ENCODE measurements at places on chromosomes 6 and 20. TPM values are rescaled to one million over a fixed set of nuclear protein-coding genes. Genes with fewer than 3 reads are reported as not detected.

GRCh38 chr6:161954077-161954476 is 680.2 kb upstream of the AGPAT4 start:
- DNase-seq, result no peak

- no peak for DNase-seq
Observed at GRCh38 chr6:113786168-113786567, 71.0 kb upstream of the MARCKS start.

Gene PGC
- 0.07 TPM for polyA plus RNA-seq

GRCh38 chr20:24909861-24910260 is 39.2 kb upstream of the CST7 start:
- no peak for DNase-seq

- DNase-seq, result no peak
Observed at GRCh38 chr20:46232539-46232938, 75.8 kb downstream of the CDH22 start.

DNA sequence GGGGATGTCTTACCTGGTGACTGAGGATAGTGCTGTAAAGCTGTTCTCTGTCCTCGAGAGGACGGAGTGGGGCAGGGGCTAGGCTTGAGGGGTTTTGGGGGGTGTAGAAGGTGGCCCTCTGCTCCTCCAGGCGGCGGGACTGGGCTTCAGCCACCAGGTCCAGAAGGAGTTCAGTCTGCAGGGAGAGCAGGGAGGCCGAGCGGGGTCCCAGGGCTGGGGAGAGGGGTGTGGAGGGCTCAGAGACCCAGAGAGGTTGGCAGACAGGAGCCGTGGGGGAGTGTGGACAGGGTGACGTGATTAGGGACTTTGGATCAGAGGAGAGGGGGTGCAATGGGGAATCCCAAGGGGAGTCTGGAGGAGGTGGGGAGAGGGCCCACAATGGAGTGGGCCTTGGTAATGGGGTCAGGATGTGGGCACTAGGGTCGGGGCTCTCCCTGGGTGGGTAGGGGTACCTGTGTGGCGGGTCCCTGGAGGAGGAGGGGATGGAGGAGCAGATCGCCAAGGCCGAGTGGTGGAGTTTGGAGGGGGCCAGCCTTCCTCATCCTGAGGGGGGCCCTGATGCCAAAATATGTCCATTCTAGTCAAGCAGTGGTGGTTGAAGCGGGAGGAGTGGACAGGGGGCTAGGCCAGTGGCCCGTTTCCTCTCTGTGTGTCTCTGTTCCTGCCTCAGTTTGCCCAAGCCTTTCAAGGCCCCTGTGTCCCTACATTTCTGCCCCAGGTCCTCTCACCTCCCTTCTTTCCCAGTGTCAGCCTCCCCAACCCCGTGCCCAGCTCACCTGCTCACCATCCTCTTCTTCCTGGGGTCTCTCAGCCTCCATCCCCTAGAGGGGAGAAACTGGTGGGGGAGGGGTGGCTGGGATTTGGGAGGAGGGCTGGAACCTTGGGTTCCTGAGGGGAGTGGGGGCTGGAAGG is 491 bp downstream of the GPSM3 start:
- no peak for DNase-seq

Gene HCRTR2
- 0.35 TPM for polyA plus RNA-seq

DNA sequence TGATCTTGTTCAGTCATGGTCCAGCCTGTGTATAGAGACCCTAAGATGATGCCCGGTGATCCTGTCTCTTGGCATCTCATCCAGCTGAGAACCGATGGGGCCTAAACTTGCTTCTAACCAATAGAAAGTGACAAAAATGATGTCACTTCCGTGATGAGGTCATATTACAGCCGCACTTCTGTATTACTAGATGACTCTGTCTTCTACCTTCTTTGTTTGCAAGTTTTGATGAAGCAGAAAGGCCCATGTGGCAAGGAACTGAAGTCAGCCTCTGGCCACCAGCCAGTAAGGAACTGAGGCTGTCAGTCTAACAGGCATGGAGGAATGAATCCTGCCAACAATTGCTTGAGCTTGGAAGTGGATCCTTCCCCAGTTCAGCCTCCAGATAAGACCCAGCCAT is 32.8 kb upstream of the HLA-C start:
- DNase-seq, result no peak

Gene HAO1
- not detected for polyA plus RNA-seq

Gene HS3ST5
- polyA plus RNA-seq, result 1.4 TPM

DNA sequence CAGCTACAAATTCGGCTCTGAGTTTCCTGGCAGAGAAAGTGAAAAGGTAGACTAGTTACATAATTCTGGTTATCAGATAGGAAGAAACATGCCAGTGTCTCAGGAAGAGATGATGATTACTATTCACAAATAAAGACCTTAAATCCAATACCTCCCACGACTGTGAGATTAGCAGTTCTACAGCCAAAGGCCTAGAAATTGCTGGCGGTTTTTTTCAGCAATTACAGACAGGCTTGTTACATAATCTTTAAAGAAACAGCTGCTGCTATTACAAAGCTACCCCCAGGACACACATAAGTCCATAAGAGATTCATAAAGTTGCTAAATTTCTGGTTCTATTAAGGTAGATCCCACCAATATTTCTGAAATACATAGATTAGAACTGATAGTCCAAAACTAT is 40.2 kb downstream of the PIGU start:
- no peak for DNase-seq

DNA sequence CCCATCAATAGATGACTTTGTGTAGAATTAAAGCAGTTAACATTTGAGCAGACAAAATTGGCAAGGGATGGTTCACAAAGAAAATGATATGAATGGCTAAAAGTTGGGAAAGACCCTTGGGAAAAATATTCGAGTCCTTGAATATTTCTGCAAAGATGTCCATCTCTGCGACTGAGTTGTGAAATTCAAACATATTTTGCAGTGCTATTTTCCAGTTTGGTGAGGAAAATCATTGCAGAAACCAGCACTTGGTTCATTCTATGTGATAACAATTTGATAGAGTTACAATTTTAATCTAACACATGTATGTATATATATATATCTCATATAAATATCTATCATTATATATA is 6.1 kb upstream of the PRELID3B start:
- no peak for DNase-seq

Gene LY6G6C
- polyA plus RNA-seq, result 0.26 TPM

GRCh38 chr6:96700915-96701314 is 136.4 kb downstream of the GPR63 start:
- DNase-seq, result no peak

Gene TP53TG5
- polyA plus RNA-seq, result 1.2 TPM

Gene C20orf141
- not detected for polyA plus RNA-seq

DNA sequence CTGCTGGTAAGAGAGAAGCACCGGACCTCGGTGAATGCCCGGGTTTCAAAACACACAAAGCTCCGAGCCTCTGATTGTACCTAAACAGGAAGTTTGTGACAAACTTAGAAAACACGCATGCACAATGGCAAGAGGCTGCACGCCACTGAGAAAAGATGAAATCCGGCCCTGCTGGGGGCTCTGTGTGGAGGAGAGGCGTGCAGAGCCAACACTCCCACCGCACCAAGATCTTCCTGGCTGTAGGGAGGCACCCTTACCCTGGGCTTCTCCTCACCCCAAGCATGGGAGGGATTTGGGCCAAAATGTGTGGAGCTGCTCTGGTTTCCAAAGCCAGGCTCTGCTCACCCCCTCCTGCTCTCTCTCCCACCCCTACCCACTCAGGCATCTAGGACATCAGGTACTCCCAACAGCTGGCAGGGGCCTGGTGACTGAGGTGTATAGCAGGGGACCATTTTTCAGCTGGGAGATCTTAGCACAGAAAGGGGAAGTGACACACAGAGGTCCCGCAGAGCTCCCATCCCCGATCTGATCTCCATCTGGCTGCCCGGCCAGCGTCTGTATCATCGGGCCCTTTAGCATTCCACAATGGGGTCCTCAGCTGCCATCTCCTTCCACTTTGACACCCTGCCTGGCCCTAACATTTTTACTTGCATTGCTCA is 84.2 kb downstream of the TRERF1 start:
- no peak for DNase-seq

Gene IL17A
- polyA plus RNA-seq, result not detected

- peak; percentile 81 for DNase-seq
Observed at GRCh38 chr6:133741375-133741861, 147.5 kb upstream of the TCF21 start.

DNA sequence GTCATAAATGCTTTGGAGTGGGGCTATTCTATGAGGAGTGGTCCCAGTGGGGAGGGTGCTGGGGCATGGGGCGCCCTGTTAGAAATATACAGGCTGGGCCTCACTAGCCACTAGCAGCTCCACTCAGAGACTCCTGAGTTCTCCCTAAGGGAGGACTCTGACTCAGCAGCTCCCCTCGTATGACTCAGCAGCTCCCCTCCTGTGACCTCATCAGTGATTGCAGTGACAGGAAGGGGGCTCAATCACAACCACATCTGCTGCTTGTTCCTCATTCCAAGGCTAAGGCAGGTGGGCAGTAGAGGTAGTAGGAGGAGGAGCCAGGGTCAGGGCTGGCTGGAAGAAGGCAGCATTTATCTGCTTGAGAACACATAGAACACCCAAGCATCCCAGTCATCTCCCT is 73.7 kb downstream of the PRND start:
- no peak for DNase-seq

- no peak for DNase-seq
Observed at GRCh38 chr20:21173485-21173884, 47.6 kb downstream of the KIZ start.

- no peak for DNase-seq
Observed at GRCh38 chr6:3221578-3221977, 5.9 kb downstream of the TUBB2B start.

Gene HSPA12B
- 19.6 TPM for polyA plus RNA-seq

DNA sequence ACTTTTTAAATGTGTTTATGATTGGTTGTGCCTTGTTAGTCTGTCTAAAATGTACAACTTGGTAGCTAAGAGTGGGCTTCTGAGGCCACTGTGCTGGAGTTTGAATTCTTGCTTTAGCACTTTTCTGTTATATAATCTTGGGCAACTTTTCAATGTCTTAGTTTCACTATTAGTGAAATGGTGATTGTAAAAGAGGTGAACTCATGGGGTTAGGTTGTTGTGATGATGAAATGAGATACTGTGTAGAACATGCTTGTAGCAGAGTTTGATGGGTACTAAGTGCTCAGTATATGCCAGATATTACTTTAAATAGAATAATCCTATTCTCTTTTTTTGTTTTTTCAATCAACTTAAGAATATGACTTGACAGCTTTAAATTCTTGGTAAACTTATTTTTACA is 624.7 kb downstream of the CD109 start:
- no peak for DNase-seq
